ENCODE measurements at places on chromosomes 1 and 21.

DNA sequence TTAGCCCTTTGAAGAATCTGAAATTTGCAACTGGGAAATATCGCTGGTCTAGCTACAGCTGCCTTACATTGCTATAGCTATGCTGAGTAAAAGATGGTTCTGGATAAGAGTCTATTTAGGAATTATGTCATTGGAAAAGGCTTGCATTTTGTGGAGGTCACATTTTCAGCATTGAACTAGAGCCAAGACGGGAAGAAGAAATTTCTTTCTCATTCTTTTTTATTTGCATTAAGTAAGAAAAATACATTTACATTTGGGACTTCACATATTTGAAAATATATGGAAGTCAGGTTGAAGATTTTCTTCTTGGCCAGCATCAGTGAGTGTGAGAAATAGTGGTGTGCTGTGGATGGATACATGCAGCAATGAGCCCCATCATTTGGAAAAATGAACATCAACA, 291.6 kb downstream of the PTBP2 start:
- DNase-seq, result no peak

- DNase-seq, result no peak
Observed at GRCh38 chr1:8986814-8987190, 39.4 kb downstream of the SLC2A7 start.

GRCh38 chr1:41581216-41582003, 96.9 kb upstream of the EDN2 start:
- DNase-seq, result no peak

DNA sequence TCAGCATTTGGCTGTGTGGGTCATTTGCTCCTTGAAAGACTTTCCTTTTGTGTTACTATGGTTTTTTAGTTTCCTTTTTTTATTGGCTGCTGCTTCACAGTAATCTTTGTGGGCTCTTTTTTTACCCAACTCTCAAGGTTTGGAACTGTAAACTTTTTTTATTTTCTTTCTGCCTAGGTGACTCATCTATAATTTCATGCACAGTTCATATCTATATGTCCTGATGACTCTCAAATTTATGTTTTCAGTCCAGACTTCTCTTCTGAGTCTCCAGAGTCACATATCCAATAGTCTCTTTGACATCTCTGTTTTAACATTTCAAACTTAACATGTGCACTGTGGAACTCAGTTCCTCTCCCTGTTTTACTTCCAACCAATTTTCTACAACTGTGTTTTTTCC, 83.4 kb downstream of the ATF6 start:
- DNase-seq, result no peak

DNA sequence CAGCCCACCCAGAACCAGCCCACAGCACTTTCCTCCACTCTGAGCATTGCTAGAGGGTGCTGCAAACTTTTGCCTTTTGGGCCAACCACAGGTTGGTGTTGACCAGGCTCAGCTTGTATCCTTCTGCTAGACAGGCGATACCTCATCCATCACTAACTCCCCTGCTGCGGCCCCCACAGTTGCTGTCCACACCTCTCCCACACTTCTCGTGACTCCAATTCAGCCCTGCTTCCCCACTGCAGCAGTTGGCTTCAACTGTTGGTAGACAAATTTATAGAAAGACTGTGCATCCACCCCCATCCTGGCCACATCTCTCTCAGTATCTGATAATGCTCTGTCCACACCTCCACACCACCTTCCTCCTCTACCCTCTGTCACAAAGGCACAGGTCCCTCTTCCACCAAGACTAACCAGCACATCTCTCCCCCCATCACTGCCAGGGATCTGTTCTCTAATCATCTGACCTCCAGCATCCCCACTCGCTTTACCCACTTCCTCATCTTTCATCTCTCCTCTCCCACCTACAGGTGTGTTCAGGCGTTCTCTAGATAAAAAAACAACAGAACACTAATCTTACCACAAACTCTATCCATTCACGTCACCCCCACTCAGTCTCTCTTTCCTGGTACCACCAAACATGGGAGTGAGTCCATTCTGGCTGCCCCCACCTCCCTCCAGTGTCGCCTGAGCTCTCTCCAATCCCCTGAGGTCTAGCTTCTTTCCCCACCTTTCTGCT, 15.8 kb upstream of the SLC25A44 start:
- DNase-seq, result no peak

GRCh38 chr1:1985375-1986050, 18.1 kb downstream of the CFAP74 start:
- DNase-seq, result no peak

- DNase-seq, result no peak
Observed at GRCh38 chr1:32352831-32353383, 9.4 kb downstream of the FAM229A start.

- DNase-seq, result no peak
Observed at GRCh38 chr1:59730759-59731478, 83.8 kb upstream of the HOOK1 start.
